ENCODE measurements at places on chromosomes 13 and 19.
A peak's percentile ranks its signal among the peaks of the same experiment; 100 is the strongest.

GRCh38 chr13:74575729-74576125 lies 441.5 kb upstream of the KLF12 start:
- H3K36me3 ChIP-seq = peaks cover 2% of the 10 kb centered on the region
- H3K27me3 ChIP-seq = peaks cover 34% of the 10 kb centered on the region
- H3K4me3 ChIP-seq = peak overlapping the region; percentile 82
- H3K27ac ChIP-seq = no peak overlapping the region
- peaks cover 16% of the 10 kb centered on the region for H3K4me1 ChIP-seq
- peak; percentile 47 for DNase-seq

- no peak overlapping the region for H3K27ac ChIP-seq
- DNase-seq = no peak
- H3K36me3 ChIP-seq = peaks cover 4% of the 10 kb centered on the region
- H3K4me1 ChIP-seq = peaks cover 59% of the 10 kb centered on the region
- H3K4me3 ChIP-seq = peak overlapping the region; percentile 64
These were observed 12.4 kb downstream of the PDE4A start for GRCh38 chr19:10432736-10433130.

DNA sequence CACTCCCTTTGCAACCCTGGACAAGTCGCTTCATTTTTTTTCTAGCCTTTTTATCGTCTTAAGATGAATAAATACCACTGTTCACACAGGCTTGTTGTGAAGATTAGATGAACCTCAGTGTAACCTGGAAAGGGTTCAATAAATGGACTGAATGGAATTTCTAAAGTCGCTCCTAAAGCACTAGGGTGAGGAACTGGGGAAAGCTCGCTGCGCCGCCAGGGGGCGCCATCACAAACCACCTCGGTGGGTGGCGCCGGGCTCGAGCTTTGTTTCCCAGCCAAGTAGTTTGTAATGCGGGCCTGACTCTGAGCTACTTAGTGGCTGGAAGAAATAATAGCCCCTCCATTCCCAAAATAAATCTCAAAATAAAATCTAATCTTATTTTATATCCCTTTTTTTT lies 2.2 kb upstream of the CEACAM6 start:
- peaks cover 63% of the 10 kb centered on the region for H3K27me3 ChIP-seq
- peak; percentile 84 for DNase-seq
- H3K36me3 ChIP-seq = no peaks in the 10 kb centered on the region

DNA sequence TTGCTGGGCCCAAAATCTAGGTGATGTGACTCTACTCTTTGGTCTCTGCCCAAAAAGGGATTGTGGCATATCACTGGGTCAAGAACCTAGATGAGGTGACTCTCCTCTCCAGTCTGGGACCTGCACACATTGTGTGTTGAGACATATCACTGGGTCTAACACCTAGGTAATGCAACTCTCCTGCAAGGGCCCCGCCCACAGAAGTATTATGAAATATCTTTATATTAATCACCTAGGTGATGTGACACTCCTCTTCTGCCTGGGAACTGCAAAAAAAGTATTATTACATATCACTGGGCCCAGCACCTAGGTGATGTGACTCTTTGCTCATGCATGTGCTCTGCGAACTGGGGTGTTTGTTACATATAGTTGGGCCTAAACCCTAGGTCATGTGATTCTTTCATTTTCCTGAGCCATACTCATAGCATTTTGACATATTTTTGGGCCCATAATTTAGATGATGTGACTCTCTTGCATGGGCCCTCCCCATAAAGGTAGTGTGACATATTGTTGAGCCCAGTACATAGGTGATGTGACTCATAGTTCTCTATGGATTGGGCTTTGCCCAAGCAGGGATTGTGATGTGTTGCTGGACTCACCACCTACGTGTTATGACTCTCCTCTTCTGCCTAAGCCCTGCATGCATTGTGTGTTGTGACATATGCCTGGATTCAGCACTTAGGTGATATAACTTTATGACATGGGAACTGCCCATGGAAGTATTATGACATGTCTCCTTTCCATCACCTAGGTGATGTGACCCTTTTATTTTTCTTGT lies 11.2 kb upstream of the ZNF681 start:
- H3K4me3 ChIP-seq = no peak overlapping the region
- peaks cover 24% of the 10 kb centered on the region for H3K36me3 ChIP-seq
- no peak for DNase-seq

DNA sequence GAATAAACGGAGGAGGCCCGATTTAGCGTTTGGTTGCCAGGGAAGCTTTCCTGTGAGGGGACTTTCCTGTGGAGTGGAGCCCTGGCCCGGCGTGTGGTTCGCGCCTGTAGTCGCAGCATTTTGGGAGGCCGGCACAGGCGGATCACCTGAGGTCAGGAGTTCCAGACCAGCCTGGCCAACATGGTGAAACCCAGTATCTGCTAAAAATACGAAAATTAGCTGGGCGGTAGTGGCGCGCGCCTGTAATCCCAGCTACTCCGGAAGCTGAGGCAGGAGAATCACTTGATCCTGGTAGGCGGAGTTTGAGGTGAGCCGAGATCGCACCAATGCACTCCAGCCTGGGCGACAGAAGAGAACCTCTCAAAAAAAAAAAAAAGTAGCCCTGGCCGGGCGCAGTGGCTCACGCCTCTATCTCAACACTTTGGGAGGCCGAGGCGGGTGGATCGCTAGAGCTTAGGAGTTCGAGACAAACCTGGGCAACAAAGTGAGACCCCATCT lies 6.9 kb downstream of the KANK3 start:
- peaks cover 6% of the 10 kb centered on the region for H3K4me1 ChIP-seq
- H3K36me3 ChIP-seq = no peaks in the 10 kb centered on the region
- peaks cover 36% of the 10 kb centered on the region for H3K27me3 ChIP-seq
- DNase-seq = no peak
- H3K27ac ChIP-seq = no peak overlapping the region

DNA sequence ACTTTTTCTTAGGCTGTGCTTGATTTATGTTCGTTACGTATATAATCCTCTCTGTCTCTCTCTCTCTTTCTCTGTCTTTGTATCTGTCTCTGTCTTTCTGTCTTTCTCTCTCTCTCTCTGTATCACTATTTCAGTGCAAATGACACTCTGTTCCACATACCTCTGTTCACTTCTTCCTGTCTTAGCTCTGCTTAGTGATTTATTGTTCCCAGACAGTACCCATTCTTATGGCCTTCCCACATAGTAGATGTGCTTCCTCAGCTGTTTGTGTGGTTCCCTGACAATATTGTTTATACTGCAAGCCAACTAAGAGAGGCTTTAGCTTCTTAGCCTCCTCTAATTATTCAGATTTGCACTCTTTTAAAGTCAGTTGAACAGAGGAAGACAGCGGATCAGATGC lies 1244.2 kb downstream of the DIAPH3 start:
- H3K36me3 ChIP-seq = no peaks in the 10 kb centered on the region
- H3K27ac ChIP-seq = no peak overlapping the region
- no peaks in the 10 kb centered on the region for H3K4me1 ChIP-seq

GRCh38 chr19:47901370-47901769 lies 15.3 kb upstream of the SULT2A1 start:
- H3K27ac ChIP-seq = no peak overlapping the region
- H3K36me3 ChIP-seq = no peaks in the 10 kb centered on the region
- peaks cover 10% of the 10 kb centered on the region for H3K27me3 ChIP-seq
- DNase-seq = no peak

DNA sequence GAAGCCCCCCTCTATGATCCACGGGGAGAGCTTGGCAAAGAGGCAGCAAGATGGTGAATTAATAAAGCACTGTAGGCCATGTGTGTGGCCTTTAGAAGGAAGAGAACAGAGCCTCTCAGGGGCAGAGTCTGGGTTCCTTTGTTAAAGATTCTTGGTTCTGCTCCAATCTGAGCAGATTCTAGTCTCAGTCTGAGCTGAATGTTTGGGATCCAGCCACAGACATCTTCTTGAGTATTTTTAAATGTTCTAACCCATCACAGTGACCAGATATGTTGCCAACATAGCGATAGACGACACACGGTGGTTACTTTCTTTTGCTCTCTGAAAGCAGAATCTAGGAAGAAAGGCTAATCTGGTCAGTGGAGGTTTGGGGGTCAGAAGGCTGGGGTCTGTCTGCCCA lies 147.5 kb upstream of the GPR12 start:
- DNase-seq = no peak
- H3K4me1 ChIP-seq = no peaks in the 10 kb centered on the region
- no peak overlapping the region for H3K27ac ChIP-seq
- no peaks in the 10 kb centered on the region for H3K36me3 ChIP-seq
- H3K4me3 ChIP-seq = no peak overlapping the region

DNA sequence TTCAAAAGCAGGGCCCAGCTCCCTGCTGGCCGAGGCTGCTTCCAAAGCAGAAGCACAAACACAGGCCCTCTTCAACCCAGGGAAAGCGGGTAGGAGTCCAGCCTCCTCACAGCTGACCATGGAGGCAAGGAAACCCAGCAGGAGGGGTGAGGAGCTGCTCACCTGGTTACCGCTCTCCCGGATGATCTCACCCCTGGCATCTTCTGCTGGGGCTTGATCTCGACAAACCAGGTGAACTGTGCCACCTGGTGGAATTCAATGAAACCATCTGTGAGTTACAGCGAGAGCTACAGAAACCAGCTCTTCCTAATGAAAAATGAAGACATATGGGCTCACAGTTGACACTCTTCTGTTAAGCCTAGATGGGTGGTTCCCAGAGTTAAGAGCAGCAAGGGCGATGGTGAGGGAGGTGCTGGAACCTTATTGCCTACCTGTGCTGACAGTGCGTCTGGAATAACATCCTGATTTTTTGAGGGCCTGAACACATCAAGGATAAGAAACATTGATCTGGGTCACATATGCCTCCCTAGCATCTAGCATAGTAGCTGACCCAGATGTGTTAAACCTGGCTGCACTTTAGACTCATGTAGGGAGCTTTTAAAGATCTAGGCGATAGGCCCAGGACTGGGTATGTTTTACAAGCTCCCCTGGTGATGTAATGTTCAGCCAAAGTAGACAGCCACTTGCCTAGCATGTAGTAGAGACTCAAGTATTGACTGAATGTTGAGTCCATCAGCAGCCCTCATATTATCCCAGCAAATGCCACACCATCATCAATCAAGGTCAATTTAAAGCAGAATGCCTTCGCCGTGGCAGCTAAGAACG lies 6.1 kb downstream of the DHRS12 start:
- DNase-seq = peak; percentile 66
- no peak overlapping the region for H3K27ac ChIP-seq
- H3K36me3 ChIP-seq = peaks cover 3% of the 10 kb centered on the region
- no peaks in the 10 kb centered on the region for H3K27me3 ChIP-seq
- no peak overlapping the region for H3K4me3 ChIP-seq
- H3K4me1 ChIP-seq = peaks cover 53% of the 10 kb centered on the region

DNA sequence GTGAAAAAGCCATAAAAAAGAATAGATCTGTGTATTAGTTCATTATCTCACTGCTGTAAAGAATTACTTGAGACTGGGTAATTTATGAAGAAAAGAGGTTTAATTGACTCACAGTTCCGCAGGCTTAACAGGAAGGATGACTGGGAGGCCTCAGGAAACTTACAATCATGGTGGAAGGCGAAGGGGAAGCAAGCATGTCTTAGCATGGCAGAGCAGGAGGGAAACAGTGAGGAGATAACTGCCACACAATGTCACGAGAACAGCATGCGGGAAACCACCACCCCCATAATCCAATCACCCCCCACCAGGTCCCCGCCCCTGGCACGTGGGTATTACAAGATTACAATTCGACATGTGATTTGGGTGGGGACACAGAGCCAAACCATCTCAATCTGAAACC lies 39.1 kb upstream of the EEF1AKMT1 start:
- H3K36me3 ChIP-seq = peaks cover 21% of the 10 kb centered on the region
- H3K4me1 ChIP-seq = no peaks in the 10 kb centered on the region
- no peaks in the 10 kb centered on the region for H3K27me3 ChIP-seq
- no peak overlapping the region for H3K27ac ChIP-seq
- no peak overlapping the region for H3K4me3 ChIP-seq

- H3K4me3 ChIP-seq = no peak overlapping the region
- H3K27me3 ChIP-seq = no peaks in the 10 kb centered on the region
- DNase-seq = no peak
These were observed 1255.6 kb downstream of the DIAPH3 start for GRCh38 chr13:58908019-58908679.

GRCh38 chr19:54451331-54451871 lies 2.4 kb downstream of the LENG8 start:
- H3K27ac ChIP-seq = peak overlapping the region; percentile 99
- no peaks in the 10 kb centered on the region for H3K27me3 ChIP-seq
- H3K4me1 ChIP-seq = peaks cover 31% of the 10 kb centered on the region
- no peak for DNase-seq

GRCh38 chr19:13796301-13797057 lies 1.2 kb downstream of the ZSWIM4 start:
- peak overlapping the region; percentile 14 for H3K27ac ChIP-seq
- peak; percentile 17 for DNase-seq
- no peaks in the 10 kb centered on the region for H3K36me3 ChIP-seq
- H3K4me1 ChIP-seq = peaks cover 28% of the 10 kb centered on the region
- H3K4me3 ChIP-seq = peak overlapping the region; percentile 73
- H3K27me3 ChIP-seq = no peaks in the 10 kb centered on the region

DNA sequence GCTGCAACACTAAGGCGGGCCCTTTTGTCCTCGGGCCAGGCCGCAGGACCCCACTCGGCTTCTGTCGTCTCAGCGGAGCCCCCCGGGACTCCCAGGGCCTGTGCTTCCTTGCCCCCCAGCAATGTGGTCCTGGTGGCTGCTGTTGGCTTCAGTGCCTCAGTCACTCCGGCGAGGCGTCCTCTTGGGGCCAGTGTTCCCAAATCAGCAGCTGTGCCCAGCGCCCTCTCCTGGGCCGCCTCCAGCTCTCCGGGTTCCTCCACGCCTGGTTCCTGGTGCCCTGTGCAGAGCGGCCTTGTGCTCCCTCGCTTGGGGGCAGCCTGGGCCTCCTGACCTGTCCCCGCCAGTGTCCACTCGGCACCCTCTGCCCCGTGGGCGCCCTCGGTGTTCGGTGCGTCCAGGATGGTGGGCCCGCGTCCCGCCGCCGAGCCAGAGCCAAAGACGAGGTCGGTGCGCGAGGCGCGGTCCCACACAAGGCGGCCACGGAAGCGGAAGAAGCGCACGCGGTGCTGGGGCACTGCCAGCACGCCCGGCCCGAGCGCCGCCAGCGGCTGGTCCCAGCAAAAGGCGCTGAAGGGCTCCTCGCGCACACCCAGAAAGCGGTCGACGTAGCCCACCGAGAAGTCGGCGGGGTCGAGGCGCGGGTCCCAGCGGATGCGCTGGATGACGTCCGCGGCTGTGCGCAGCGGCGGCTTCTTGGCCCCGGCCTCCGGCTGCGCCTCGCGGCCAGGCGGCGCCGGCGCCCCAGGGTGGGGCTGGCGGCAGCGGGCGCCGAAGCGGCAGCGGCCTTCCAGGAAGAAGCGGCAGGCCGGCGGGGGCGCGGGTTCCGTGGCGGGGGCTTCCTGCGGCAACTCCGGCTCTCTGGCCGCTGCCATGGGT lies 685 bp downstream of the LENG9 start:
- H3K4me3 ChIP-seq = peak overlapping the region; percentile 83
- peaks cover 36% of the 10 kb centered on the region for H3K4me1 ChIP-seq

DNA sequence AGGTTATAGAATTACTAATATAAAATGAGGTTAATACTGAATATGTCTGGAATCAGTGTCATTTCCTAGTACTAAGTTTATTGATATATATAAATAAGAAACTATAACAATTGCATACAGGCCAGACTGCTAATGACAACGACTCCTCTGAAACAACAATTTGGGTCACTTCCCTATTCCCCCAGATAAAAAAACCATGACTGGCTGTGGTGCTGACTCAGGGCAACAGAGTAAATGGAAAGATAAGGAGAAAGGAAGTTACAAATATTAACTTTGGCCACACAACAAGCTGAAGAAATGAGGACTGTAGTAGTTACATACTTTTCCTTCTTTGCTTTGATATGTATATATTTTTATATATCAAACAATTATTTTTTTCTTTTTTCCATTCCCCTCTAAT lies 263.7 kb upstream of the PCDH9 start:
- DNase-seq = no peak
- no peak overlapping the region for H3K27ac ChIP-seq
- no peaks in the 10 kb centered on the region for H3K36me3 ChIP-seq
- H3K27me3 ChIP-seq = no peaks in the 10 kb centered on the region
- H3K4me3 ChIP-seq = no peak overlapping the region
